ENCODE measurements at places on chromosomes 16 and 17.

DNA sequence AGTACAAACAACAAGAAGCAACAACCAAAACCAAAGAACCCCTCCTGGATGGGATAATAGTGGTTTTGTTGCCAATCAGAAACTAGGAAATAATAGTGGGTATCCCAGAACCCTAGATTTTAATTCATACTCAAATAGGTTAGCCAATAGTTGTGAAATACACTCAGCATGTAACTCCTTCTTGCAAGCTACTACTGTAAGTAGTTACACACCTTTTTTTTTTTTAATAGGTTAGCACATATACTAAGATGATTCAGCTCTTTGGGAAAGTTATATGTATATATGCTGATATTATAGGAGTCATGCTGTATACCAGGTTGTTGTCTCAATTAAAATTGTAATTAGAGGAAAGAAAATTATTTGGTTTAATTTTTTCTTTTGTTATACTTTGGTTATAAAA lies 92.5 kb upstream of the HAS3 start:
- DNase-seq: no peak

- DNase-seq: no peak
Observed at GRCh38 chr17:40448639-40449261, 5.5 kb downstream of the IGFBP4 start.

GRCh38 chr17:4584917-4585637 lies 748 bp downstream of the SMTNL2 start:
- DNase-seq: no peak

- no peak for DNase-seq
Observed at GRCh38 chr17:28020515-28020914, 22.0 kb upstream of the NLK start.

DNA sequence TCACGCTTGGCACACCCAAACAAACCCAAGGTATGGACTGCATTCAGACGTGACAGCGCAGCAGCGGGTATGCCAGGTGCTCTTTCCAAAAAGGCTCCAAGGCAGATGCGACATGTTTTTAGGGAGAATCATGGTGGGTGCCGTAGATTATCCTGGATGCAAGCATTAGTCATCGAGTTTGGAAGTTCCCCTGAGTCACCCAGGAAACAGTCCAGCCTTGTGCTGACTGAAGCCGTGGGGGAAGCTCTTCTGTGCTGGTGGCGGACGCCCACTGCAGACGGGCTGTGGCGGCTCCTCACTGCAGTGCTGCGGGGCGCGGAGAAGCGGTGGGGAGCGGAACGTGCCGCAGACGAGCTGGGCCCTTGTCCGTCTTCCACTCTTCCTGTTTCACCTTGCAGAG lies 13.9 kb downstream of the JPT2 start:
- DNase-seq: no peak

GRCh38 chr17:34773036-34773435 lies 188.2 kb downstream of the CCT6B start:
- DNase-seq: no peak

GRCh38 chr16:56387396-56387795 lies 37.9 kb downstream of the AMFR start:
- no peak for DNase-seq

DNA sequence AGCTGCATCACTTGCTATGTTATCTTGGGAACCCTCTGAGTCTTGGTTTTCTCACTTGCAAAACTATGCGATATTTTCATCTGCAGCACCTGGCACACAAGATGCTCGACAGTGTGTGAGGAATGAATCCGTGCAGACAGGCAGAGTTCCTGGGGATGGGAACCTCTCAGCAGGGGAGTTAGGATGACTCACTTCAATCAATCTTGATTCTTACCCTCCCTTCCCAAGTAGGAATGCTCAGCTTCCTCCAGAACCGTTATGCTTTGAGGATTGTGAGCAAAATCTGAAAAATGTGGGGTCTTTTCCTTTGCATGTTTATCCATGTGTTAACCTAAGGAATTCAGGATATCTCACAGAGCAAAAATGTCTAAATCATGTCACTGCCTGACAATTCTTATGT lies 68.9 kb upstream of the HNF1B start:
- DNase-seq: no peak

GRCh38 chr17:32780721-32781120 lies 96.2 kb downstream of the MYO1D start:
- no peak for DNase-seq

- DNase-seq: no peak
Observed at GRCh38 chr16:75063549-75064088, 53.0 kb downstream of the LDHD start.

DNA sequence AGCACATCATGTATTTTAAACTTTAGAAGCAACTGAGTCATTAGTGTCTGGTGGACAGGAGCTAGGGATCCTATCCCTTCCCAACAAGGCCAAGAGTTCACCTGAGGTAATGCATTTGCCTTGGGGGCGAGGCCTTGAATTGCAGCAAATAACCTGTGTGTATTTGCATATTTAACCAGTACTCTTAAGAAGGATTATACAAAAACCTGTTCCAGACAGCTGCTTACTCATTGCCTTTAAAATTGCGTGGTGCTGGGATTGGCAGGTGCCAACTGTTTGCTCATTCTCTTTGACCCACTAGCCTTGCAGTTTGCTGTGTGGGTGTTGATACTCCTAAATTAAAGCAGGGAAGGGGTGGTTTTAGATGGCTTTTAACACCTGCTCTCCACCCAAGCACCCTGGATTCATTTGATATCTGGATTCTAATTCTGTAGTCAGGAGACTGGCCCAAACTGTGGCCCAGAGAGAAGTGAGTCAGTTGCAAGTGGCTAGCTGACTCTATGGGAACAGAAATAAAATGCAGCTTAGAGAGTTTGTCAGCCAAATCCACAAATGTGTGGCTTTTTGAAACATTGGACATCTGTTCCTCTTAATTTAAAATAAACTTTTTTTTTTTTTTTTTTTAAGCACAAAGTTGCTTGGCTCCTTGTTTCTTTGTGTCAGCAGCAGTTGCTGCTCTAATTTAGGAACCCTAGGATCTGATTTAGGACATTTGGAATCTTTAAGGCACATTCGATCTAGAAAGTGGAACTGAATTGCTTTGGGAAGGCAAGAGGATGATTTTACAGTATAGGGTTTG lies 46.9 kb downstream of the TUBD1 start:
- DNase-seq: no peak

- no peak for DNase-seq
Observed at GRCh38 chr17:55161935-55162555, 102.7 kb upstream of the HLF start.

- no peak for DNase-seq
Observed at GRCh38 chr17:3681565-3681964, 13.0 kb downstream of the EMC6 start.

GRCh38 chr17:10417431-10417830 lies 4.3 kb downstream of the MYH8 start:
- DNase-seq: no peak

- DNase-seq: no peak
Observed at GRCh38 chr16:69775563-69775962, 13.4 kb downstream of the WWP2 start.

DNA sequence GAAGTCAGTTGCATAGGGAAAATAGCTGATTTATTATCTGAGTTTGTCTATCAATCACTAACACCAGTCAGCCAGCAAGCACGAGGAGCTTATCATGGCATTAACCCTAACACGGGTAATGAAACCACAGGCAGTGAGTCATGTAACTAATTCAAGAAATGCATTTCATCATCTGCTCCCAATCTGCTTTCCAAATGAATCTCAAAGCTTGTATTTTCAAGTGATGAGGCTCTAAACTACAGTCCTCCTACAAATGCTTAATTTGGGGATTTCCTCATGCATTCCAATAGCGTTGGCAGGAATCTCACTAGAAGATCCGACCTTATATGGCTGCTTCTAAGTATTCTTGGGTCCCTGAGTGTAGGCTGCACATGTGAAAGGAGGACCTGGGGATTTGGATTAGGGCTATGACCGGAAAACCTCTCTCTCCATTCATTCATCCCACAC lies 118.4 kb upstream of the HSBP1 start:
- DNase-seq: no peak

- DNase-seq: no peak
Observed at GRCh38 chr17:49443862-49444261, 29.2 kb upstream of the PHB1 start.

DNA sequence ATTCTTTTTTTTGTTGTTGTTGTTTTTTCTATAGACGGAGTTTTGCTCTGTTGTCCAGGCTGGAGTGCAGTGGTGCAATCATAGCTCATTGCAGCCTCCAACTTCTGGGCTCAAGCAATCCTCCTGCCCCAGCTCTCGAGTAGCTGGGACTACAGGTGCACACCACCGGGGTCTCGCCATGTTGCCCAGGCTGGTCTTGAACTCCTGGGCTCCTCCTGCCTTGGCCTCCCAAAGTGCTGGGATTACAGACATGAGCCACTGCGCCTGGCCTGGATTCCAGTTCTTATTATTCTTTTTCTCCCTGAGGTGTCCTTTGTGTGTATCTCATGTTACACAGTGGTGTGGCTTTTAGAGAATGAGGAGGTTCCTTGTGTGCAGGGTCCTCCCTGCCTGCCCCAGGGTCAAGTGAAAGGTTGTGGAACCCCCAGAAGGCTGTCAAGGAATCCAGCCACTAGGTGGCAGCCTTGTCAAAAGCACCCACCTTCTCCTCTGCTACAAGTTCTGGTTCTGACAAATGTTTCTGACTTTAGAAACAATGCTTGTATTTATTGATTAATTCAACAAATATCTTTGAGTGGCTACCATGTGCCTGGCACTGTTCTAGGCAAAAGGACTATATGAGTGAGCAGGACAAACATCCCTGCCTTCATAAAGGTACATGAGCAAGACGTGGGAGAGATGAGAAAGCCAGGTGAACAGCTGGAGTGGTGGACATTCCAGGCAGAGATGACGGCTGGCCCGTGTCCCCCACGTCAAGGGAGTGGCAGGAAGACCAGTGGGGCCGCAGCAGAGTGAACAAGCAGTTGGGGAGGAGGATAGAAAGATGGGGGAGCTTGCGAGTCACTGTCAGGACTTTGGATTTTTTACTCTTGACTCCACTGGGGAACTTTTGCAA lies 112.4 kb downstream of the SPECC1 start:
- DNase-seq: peak; percentile 34

GRCh38 chr17:12395733-12396354 lies 269.8 kb upstream of the MYOCD start:
- DNase-seq: no peak

DNA sequence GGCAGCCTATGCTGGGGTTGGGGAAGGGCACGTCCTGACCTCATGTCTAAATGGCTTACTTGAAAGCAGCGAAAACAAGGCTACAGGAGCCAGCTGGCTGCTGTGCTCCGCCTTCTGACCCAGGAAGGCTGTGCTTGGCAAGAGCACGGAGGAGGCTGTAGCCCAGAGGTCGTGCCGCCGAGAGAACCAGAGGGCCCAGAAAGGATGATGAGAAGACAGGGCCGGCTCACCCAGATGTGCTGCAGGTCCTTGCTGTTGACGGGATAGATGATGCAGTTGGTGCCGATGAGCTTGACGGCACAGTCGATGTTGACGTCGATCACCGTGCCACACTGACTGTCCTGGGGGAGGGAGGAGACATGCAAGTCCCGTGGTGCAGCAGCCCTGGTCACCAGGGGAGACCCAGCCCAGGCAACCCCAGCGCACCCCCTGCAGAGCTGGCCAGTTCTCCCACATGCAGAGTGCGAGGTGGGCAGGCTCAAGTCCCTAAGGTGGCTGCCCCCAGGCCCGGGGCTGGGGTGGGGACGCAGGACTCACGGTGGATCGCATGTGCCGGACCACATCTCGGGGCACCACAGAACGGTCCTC lies 20.7 kb downstream of the SPHK1 start:
- DNase-seq: no peak

GRCh38 chr16:85520853-85521521 lies 92.1 kb upstream of the GSE1 start:
- DNase-seq: no peak

DNA sequence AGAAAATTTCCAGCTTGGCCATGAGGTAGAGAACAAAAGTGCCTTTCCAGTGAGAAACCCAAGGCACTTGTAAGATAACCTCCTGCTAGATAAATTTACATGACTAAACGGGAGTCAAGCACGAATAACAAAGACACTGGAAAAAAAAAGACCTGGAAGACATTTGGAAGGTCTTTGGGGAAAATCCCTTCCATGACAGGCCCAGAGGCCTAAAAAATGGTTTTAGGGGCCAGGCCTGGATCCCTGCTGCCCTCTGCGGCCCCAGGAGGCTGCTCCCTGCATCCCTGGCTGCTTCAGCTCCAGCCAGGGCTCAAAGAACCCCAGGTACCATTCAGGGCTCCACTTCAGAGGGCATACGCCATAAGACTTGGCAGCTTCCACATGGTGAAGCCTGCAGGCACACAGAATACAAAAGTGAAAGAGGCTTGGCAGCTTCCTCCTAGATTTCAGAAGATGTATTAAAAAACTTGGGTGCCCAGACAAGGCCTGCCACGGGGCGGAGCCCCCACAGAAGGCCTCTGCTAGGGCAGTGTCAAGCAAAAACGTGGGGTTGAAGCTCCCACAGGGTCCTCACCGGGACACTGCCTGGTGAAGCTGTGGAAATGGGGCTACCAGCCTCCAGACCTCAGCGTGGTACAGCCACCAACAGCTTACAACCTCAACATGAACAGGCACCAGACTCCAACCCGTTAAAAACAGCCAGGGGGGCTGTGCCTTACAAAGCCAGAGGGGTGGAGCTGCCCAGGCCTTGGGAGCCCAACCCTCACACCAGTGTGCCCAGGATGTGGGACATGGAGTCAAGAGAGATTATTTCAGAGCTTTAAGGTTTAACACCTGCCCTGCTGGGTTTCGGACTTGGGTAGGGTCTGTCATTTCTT lies 77.1 kb downstream of the SDK2 start:
- peak; percentile 7 for DNase-seq

DNA sequence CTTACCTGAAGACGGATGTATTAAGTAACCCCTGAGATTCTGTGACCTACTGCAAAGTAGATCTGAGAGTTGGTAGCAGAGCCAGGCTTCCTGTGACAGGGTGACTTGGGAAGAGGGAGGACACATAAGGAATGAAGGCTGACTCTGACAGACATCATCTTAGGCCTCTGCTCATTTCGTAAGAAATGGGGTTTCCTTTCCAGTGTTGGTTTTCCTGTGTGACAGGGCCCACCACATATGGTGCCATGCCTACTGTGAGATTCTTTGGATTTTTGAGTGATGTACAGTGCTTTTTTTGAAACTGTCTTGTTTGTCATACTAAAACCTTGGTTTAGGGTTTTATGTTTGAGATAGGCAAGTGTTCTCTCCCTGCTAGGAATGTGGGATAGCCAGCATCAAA lies 12.7 kb downstream of the LIG3 start:
- no peak for DNase-seq

- DNase-seq: no peak
Observed at GRCh38 chr16:65622151-65622550, 500.3 kb upstream of the CDH11 start.

DNA sequence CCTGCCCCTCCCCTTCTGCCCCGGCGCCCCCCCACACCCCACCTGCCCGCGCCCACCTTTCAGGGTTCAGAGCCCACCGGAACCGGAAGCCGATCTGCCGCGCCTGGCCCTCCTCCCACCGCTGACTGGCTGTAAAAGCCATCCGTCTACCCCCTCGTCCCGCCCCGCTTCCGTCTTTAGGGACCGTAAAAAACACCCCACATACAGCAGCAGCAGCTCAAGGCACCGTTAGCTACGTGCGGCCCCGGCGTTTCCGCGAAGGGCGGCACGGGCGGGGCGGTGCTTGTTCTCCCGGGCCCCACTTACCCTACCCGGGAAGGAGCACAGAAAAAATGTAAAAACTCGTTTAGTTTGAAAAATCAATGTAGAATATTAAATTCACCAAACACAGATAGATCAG lies at the start of gene MRPL28:
Gene MRPL28 (minus strand): TSS at position 96 of the 400 bp plus-strand sequence. CDS start 320 bp downstream, outside the sequence.
- DNase-seq: peak; percentile 88
